ENCODE measurements at places on chromosomes 3 and 15.

GRCh38 chr3:196141866-196142201 lies 59.9 kb upstream of the TFRC start:
- no peak for DNase-seq

DNA sequence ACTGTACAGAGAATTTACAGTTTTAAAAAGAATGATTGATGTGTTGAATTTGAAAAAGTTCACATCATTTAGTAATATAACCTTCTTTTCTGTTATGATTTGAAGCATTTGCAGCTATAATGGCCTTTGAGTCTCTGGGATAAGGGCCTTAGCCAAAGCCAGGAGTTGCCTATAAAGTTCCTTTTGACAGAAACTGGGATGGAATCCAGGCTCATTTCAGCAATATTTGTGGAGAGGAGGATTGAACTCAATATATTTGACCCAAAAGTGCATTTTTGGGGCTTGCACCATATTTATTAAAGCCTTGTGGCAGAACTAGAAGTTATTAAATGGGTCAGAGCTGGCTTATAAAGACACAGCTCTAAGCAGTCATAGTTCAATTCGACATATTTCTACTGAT lies 348.7 kb upstream of the EPHA3 start:
- no peak for DNase-seq

GRCh38 chr3:60365360-60365759 lies 885.9 kb downstream of the FHIT start:
- no peak for DNase-seq

DNA sequence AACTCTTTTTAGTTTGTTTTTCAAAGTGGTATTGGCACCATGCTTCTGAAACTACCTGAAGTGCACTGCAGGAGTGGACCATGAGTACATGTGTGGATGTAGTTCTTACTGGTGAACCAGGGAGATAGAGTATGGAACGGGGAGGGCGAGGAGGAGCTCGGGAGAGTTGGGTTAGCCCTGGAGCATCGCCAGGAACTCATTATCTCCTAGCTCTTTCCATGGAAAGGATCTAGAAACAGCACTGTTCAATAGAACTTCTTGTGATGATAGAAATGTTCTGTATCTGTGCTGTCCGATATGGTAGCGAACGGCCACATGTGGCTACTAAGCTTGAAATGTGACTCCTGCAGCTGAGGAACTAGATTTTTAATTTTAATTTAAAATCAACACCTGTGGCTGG lies 47.3 kb downstream of the VGLL4 start:
- no peak for DNase-seq

- DNase-seq = peak; percentile 28
These were observed 180.1 kb downstream of the RORA start for GRCh38 chr15:61049028-61049427.

- no peak for DNase-seq
These were observed 68.8 kb downstream of the PLOD2 start for GRCh38 chr3:146092230-146092629.

- DNase-seq = no peak
These were observed 154.4 kb downstream of the OXSM start for GRCh38 chr3:25944329-25944728.

GRCh38 chr3:112128843-112129727 lies 4.0 kb downstream of the GCSAM start:
- DNase-seq = no peak

DNA sequence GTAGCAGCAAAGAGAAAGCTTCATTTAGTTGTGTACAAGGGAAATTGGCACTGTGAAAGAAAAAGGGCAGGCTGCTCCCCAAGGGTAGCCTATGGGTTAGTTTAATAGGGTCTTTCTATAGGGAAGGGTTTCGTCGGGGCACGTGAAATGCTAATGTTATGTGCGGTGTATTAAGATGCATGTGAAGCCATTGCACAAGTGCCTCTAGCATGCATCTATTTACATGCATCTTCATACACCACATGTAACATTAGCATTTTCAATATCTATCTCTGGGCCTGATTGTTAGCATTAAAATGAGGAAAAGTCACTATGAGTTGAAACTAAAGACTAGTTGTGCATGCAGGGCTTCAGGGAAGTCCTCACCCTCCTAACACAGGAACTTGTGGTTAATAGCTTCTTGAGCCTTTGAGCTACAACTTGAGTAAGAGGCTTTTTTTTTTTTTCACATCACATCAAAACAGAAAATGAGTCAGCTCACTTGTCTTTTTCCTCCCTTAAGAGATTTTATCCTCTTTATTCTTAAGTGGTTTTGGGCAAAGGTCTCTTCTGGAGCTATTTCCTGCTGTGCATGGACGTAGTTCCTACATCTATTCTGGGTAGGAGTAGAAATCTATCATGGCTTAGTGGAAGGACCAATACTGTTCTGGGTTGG lies 613.4 kb downstream of the ZPLD1 start:
- no peak for DNase-seq

GRCh38 chr15:68387381-68388143 lies 44.4 kb downstream of the ITGA11 start:
- DNase-seq = no peak
